Stimulated activated CD8-positive, alpha-beta memory T cell treated with anti-CD3 and anti-CD28 coated beads, Interleukin-2, amount 100 ng/mL, for 48 hours (primary cell): ENCODE measurements at places on chromosomes 6 and 20.

GRCh38 chr6:169046021-169046420 is 207.6 kb downstream of the THBS2 start:
- no peak for DNase-seq

DNA sequence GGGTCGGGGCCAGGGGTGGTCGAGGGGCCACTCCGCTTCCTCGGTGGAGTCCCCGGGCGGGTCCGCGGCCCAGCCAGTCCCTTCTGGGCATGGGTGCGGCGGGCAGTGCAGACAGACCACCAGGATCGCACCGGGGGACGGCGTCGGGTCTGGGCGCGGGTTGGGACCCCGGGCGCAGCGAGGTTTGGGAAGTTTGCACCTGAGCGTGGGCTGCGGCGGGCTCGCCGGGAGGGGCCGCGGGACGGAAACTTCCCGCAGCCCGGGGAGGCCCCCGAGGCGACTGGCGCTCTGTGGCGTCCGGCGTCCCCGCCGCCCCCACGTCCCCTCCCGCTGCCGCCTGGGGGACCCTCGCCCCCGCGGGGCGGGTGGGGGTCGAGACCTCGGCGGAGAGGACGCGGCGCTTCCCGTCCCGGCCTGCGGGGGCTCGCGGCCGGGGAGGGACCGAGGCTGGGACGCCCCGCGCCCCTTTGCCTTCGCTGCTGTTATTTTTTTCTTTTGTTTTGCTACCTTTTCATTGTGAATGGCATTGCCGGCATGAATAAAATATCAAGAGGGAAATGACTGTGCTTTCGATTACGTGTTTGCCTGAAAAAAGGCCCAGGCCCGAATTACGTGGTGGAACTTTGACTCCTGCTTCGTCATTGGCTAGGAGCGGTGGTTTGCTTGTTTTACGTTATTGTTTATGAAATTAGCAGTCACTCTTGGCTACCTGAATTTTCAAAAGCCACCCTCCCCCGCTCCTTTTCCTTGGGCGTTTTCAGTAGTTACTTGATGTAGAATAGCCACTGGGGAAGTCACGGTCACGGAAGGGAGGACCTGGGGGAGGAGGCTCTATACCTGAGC is 703 bp downstream of the SNX9 start:
- peak; percentile 47 for DNase-seq

GRCh38 chr20:12984863-12985262 is 23.9 kb upstream of the SPTLC3 start:
- no peak for DNase-seq

GRCh38 chr6:87095087-87095509 is at the start of gene CGA:
Gene CGA (minus strand): TSS chr6:87095106. CDS start chr6:87088200, 6,906 bp downstream.
- DNase-seq, result no peak

- no peak for DNase-seq
Measured at GRCh38 chr6:37134396-37135191, 35.4 kb upstream of the PIM1 start.

DNA sequence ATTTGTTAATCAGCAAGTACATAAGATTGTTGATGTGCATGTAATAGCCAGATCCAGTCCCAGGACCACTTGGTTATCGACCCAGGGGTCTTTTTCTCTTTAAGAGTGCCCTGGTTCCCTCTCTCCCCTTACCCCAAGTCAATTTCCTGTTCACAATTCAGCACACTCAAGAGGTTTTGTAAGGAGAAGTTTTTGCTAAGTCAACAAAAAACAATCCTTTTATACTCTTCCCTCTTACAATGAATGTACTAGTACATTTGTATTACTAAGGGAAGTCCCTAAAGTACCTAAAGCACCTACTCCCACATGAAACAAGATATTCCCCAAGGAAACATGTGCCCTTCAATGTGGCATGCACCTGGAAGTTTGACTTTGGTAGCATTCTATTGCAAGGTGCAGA is 1.6 kb upstream of the NT5DC1 start:
- DNase-seq, result no peak

GRCh38 chr6:16496991-16497801 is 258.8 kb downstream of the GMPR start:
- DNase-seq, result no peak

DNA sequence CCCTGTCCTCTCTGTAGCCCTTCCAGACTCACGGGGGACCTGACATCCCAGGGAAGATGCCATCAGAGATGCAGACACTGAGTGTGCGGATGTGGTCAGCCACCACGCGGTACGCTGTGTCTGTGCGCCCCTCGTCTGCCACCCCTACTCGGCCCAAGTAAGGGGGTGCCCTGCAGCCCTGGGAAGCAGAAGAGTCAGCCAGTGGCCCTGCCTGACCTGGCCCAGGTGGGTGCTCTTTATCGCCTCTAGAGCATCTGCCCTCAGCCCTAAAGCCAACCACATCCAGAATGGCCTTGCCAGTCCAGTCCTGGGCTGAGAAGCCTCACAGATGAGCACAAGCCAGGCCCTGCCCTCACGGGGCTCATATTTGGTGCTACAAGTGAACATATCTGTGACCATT is 5.9 kb downstream of the AARS2 start:
- no peak for DNase-seq

GRCh38 chr20:221258-221830 is 5.7 kb upstream of the DEFB129 start:
- no peak for DNase-seq

- no peak for DNase-seq
Measured at GRCh38 chr6:97292671-97293070, 9.7 kb upstream of the MMS22L start.

DNA sequence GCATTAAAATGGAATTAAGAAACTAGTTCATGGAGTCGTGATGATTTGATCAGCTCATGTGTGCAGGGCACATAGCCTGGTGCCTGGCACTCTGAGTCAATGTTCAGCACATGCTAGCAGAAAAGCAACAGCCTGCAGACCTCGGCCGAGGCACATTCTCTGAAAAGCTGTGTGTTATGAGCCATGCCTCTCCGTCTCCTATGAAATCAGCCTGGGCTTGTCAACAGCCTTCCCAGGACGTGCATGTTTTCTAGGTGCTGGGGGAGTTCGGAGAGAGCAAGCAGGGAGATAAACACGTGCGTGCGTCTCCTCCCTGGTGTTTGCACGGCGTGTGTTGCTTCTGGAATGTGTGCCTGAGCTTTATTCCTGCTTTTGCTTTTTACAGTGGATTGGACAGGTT is 207.8 kb upstream of the KCNG1 start:
- no peak for DNase-seq

- no peak for DNase-seq
Measured at GRCh38 chr6:125981571-125982185, 4.7 kb upstream of the TRMT11 start.

GRCh38 chr6:40997234-40997957 is 41.6 kb downstream of the UNC5CL start:
- DNase-seq, result no peak

DNA sequence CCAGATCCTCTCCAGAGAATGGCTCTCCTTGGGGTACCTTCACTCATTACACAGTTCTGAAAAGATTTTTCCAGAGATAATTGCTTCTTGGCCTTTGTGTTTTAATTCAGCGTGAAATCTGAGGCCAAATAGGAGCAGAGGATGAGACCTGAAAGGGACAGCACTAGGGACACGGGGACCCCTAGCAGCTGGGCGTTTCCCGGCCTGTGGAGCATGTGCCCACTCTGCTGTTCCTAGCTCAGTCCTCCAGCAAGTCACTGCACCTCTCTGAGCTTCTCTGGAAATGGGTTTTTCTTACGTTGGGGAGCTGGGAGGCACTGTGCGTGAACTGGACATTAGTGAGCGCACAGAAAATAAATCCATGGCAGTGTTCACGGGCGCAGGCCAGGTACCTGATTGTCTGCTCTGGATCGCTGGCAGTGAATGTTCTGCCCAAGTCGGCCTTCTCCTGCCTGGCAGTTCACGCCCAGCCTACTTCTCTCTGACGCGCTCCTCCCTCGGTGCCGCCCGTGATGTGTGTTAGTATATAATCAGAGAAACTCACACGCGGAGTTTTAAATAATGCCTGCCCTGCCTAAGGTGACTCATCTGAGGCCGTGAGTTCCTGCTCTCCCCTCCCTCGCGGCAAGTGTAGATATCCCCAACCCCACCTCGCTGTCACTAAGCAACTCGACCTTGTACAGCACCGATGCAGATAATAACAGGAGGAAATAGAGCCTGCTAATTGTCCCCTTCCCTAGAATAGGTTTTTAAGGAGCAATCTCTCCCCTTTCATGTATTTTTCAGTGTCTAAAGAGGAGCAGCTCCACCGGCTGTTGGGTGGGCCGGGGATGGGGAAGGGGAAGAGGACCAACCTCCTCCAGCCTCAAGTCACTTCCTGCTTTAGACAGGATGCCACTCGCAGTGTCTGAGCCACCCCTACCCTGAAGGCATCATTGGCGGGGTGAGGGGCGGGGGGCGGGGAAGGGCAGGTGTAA is 2.7 kb upstream of the TUBB2A start:
- DNase-seq, result no peak

GRCh38 chr6:43491750-43492661 is 14.6 kb downstream of the TJAP1 start:
- no peak for DNase-seq

DNA sequence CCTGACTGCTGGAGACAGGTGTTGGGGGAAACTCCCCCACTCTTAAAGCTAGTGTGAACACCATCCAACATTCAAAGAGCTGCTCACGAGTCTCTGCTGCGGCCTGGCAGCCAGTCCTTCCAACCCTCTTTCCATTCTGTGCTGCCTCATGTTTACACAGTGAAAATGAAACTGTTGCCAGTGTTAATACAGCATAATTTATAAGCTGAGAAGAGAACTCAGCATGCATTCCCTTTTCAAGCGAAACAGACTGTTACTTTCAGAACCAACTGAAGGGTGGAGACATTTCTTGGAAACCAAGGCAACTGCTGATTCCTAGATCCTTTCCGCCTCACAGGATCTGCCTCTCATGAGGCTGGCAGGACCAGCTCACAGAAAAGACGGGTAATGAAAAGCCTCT is 533.8 kb upstream of the ID4 start:
- no peak for DNase-seq

GRCh38 chr6:14380901-14381828 is 263.6 kb downstream of the CD83 start:
- DNase-seq, result no peak

GRCh38 chr6:15384901-15385300 is 139.0 kb downstream of the JARID2 start:
- DNase-seq, result no peak

- DNase-seq, result no peak
Measured at GRCh38 chr20:3767110-3767426, 485 bp downstream of the ADISSP start.

DNA sequence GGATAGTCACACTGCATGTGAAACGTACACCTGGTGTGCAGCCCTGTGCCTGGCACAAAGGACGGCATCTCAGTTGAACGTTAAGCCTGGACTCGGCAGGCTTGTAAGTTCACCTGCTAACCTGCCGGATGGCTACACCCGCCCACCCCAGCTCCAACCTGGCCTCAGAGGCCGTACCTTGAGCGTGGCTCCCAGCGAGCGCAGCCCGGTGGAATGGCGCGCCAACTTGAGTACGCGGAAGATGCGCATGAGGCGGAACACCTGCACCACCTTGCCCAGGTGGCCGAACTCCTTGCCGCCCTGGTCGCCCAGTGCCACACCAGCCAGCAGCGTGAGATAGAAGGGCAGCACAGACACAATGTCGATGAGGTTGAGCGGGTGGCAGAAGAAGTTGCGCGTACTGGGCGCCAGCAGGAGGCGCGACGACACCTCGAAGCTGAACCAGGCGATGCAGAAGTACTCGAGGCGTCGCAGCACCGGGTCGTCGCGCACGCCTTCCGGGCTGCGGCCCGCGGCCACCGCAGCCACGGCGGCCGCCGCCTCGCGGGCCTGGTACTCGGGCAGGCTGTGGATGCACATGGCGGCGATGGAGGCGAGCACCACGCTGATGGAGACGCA is 3.3 kb downstream of the KCNS1 start:
- no peak for DNase-seq

- no peak for DNase-seq
Measured at GRCh38 chr6:157862706-157863105, 39.7 kb downstream of the SNX9 start.

- DNase-seq, result peak; percentile 73
Measured at GRCh38 chr6:26241033-26241895, 123.7 kb upstream of the BTN3A2 start.

DNA sequence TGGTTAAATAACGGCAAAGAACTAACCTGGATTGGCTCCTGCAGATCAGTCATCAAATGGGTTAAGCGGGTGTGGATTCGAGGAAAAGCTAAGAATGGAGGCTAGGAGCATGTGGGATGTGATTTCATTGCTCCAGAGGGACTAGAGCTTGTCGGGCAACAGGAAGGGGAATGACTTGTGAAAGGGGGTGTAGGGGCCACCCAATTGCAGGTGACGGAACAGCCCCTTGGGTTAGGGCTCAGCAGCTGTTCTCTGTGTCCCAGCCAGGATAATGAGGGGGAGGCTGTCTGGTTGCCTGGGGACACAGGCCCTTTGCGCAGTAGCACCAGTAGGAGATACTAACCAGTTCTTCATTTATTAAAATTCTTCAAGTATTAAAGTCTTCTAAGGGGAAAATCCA is 25.0 kb upstream of the MRPS18A start:
- no peak for DNase-seq

DNA sequence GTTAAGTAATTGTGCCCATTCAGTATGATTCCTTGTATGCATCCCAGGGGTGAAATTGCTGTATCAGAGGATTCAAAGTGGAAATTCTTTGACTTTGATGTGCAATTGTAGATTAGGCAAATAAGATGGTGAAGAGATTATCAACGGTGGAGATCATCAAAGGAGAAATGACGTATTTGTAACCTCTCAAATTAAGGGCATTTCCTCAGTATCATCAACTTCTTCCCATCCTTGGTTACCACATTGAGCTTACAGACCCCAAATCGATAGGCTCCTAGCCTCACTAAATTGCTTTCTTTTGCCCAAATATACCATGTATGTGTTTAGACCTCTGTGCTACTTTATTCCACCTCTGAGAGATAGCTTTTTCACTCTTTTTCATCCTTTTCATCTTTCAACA is 213.1 kb upstream of the ZFP64 start:
- no peak for DNase-seq

DNA sequence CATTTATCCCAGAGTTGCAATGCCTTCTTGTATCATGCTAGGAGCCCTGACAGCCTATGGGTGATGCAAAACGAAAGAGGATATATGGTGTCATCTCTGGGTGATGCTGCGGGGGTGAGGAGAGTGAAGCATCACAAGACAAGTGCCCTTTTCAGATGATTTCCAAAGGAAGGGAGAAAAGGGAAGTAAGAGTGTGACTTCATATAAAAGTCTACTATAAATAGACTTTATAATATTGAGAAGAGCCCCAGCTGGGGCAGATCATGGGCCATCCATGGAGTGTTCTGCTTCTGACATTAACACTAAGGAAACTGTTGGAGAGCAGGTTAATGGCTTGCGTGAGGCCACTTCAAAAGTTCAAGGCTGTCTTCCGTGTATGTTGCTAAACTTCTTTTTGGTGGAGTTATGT is 4.4 kb downstream of the CD83 start:
- DNase-seq, result no peak

DNA sequence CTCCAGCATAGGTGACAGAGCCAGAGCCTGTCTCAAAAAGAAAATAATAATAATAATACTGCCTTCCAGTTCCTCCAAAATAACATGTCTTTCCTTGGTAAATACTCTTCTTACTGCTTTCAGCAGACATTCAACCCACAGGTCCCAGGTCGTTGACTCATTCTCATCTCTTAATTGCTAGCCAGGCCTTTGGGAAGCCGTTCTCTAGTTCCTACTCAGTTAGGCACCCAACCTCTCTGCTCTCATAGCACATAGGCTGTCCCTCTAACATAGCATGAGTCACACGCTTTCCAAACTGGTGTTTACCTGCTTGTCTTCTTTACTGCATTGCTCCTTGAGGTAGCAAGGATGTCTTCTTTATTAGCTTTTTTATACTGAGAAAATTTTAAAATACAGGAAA is 98.8 kb downstream of the LAMA2 start:
- DNase-seq, result no peak
